Fibroblast of the conjunctiva (primary cell): ENCODE measurements at places on chromosomes 3 and 15.

DNA sequence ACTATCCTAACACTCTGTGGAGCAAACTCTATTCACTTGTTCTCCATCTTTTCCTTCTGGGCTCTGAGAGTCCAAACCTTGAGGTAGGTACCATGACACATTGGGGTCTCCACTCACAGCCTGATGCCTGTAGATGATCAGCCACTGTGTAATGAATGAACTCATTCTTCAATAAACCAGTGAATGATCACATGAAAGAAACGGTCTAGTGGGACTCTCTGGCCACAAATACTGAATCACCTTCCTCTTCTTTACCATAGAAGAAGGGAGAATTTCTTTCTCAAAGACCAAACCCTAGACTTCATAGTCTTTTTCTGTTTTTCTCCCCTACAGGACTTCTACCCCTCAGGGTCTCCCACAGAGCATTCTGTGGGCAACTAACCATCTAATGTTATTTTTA, 20.5 kb upstream of the ABHD2 start:
- no peak for DNase-seq

DNA sequence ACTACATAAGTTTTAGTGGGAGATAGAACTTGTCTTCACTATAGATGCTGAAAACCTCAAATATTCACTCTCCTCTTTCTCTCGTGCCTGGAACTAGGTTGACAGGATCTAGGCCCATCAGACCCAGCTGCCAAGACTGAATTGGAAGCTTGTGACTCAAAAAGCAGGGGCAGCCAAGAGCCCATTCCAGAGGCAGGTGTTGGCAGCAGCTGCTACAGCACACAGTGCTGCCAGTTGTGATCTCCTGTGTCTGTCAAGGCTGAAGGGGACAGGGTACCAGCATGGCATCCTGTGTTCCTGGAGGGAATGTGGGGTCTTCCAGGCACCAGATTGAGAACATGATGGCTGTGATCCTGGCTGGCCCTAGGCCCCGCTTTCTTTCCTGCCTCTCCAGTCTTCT, 92.5 kb upstream of the MB21D2 start:
- no peak for DNase-seq

GRCh38 chr3:117246771-117247555, 537.4 kb downstream of the TUSC7 start:
- no peak for DNase-seq

GRCh38 chr15:69391046-69391757, 22.9 kb upstream of the KIF23 start:
- DNase-seq, result no peak

DNA sequence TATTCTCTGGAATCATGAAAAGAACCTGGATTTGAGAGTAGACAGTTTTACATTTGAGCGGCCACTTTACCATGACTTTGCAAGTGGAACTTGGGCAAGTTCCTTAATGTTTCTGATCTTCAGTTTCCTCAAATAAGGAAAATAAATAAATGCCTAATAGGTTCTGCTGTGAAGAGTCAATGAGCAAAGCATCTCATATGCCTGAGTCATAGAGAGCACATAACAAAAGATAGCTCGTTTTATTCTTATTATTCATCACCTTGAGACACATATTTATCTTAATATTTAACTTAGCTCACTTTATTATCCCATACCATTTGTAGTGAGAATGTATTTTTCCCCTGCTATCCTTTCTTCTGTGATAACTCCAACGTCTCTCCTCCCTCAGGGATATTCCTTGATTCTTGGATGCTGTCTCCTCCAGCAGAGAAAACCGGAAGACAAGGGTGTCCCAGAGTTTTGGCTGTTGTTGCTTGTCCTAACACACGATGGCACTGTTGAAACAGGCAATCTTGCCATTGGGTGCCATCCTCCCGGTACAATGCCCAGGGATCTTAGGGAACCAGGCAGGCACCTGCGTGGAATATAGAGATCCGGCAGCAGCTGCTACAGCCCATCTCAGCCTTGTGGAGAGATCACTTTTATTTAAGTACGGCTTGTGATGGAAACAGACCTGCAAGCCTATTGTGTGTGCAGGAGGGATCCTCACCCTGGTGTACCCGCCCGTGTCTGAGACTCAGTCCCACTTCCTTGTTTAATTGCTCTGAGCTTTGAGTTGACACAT, 33.3 kb upstream of the VPS33B start:
- peak; percentile 44 for DNase-seq

GRCh38 chr15:45821390-45821789, 186.6 kb downstream of the SQOR start:
- DNase-seq, result no peak

DNA sequence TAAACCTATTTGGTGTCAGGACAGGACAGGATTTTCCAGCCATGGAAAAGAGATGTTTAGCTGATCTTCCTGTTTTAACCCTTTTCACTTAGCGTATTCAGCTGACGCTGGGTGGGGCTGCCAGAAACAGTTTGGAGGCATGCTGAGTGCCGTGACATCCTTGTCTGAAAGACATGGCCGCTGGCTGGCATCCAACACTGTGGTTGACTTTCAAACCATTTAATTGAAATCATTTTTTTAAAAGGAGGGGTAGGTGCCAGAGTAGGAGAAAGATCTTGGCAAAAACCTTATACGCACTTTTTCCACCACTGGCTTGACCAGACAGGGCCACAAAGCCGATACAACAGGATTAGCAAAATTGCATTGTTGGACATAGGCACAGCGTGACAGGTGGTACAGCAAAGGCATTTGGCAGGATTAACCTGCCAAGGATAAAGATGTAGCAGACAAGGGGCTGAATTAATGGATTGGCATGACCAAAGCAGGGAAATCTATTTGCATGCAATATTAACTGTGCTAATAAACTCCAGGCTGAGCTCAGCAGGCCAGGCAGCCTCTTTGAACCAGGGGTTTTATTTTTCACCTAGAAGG, 131.8 kb upstream of the TOPAZ1 start:
- DNase-seq, result no peak

DNA sequence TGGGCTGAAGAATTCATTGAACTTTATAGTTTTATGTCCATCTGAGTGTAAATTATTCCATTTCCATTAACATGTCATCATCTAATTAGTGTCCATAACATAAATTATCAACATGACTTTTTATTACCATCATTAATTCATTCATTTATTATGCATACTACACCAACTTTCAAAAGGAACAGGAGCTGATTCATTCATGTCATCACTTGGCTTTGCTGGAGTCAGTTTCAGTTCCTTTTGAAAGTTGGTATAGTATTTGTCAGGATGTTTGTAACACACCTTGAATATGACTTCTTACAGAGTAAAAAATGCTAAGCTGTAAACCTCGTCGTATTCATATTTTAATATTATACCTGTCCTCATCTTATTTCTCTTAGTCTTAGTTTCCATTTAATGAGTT, 298.0 kb upstream of the RBMS3 start:
- no peak for DNase-seq
